Cerebellar nuclear complex (tissue), 1 donor: ENCODE measurements at places on chromosomes 13 and 19.

DNA sequence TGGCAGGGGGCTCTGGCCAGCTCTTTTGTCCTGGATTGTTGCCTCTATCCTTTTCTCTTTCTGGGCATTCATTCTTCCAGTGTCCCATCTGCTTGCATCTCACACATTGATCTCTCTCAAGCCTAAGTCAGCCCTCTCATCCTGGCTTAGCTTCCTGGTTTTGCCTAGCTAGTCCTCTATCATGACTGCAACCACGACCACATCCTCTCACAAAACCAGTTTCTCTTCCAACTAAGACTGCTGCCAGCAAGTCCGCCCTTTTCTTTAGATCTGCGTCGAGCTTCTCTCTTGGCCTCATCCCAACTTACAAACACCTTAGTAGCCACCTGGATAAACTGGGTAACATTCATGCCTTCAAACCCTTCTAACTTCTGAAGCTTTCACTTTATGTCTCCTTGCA is 212.2 kb upstream of the HTR2A start:
- DNase-seq, result no peak

DNA sequence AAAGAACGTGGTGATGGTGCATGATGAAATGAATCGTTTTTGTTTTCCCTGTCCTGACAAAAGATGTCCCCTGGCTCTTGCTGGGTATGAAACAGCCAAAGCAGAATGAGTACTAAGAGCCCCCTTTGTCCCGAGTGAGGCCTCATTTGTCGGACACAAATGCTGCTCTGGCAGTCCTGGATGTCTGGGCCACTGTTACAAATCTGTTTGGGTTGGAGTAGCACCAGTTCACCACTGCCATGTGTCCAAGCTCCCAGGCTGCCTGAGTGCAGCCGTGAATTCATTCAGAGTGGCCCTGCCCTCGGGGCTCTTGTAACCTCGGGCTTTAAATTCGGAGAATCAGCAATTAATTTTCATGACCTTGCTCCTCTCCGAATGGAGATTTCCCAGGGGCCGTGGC is 182.4 kb downstream of the NUFIP1 start:
- DNase-seq, result no peak

- DNase-seq, result no peak
Observed at GRCh38 chr13:90793261-90793820, 554.1 kb upstream of the MIR17HG start.

GRCh38 chr19:1172353-1173158 is 1.5 kb downstream of the SBNO2 start:
- no peak for DNase-seq

DNA sequence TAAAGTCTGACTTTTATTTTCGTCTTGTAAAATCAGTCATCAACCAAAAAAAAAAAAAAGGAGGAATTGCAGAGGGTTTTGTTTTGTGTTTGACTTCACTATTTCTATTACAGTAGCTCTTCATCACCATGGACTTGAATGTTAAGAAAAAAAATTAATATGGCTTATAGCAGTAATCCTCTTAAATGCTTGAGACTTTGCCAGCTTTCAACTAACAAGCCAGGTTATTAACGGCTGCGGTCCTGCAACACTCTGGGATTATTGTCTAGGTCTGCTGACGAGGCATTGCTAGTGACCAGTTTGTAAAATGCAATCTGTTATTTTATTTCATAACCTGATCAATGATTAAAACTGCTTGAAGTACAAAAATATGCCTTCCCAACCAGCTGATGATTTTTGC is 647.2 kb upstream of the KLHL1 start:
- DNase-seq, result no peak

DNA sequence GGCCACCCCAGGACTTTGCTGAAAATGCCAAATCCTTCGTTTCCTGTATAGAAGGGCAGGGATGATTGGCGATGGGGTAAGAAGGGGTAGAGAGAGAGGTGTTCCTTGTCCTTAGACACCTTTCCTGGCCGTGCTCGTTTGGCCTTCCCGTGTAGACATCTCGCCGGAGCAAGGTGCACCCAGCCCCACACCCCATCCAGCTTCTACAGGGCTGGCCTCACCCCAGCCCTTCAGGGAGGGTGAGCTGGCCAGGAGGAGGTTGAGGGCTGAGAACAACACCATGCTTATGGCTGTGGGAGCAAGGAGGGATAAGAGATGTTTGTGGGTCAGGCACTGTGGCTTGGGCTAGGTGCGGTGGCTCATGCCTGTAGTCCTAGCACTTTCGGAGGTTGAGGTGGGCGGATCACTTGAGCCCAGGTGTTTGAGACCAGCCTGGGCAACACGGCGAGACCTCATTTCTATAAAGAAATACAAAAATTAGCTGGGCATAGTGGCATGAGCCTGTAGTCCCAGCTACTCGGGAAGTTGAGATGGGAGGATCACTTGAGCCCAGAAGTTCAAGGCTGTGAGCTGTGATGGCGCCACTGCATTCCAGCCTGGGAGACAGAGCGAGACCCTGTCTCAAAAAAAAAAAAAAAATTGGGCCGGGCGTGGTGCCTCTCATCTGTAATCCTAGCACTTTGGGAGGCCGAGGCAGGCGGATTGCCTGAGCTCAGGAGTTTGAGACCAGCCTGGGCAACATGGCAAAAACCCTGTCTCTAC is 15.5 kb downstream of the SMARCA4 start:
- DNase-seq, result no peak

- DNase-seq, result no peak
Observed at GRCh38 chr19:18013210-18014111, 5.5 kb downstream of the ARRDC2 start.

- DNase-seq, result no peak
Observed at GRCh38 chr13:43537124-43537523, 249.6 kb downstream of the ENOX1 start.

DNA sequence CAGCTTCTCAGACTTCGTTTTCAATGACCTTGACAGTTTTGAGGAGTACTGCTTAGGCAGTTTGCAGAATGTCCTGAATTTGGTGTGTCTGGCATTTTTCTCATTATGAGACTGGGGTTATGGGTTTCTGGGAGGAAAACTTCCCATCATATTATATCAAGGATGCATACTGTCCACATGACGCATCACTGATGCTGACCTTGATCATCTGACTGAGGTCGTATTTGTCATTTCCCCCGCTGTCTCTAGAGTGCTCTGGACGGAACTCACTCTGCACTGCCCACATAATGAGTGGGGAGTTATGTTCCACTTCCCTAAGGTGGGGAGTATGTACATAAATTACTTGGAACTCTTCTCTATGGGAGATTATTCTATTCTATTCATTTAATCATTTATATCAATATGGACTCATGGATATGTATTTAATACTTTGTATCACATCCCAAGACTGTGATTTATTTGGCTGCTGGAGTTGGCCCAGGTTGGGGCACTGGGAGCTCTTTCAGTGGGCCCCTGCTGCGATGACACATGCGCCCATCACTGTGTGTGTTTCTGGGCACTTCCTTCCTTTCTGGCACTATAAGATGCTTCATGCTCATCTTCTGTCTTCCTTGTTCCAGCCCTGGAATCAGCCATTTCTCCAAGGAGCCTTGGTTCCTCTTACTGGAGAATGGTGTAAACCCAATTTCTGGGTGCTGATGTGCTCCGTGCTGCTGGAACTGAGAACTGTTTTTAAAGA is 138.6 kb downstream of the MIPEP start:
- DNase-seq, result no peak

DNA sequence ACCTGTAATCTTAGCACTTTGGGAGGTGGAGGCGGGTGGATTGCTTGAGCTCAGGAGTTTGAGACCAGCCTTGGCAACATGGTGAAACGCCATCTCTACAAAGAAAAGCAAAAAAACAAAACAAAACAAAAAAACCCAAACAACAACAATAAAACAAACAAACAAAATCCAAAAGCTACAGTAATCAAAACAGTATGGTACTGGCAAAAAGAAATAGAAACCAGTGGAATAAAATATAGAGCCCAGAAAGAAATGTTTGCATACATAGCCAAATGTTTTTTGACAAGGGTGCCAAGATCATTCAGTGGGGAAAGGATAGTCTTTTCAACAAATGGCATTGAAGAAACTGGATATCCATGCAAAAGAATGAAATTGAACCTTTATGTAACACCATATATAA is 11.5 kb downstream of the CEACAM1 start:
- DNase-seq, result no peak

- no peak for DNase-seq
Observed at GRCh38 chr19:35212241-35212640, 16.3 kb downstream of the FAM187B start.
